Stimulated activated CD8-positive, alpha-beta memory T cell treated with anti-CD3 and anti-CD28 coated beads, Interleukin-4, amount 100 ng/mL, for 48 hours (primary cell): ENCODE measurements at places on chromosomes 12 and 14.
A peak's percentile ranks its signal among the peaks of the same experiment; 100 is the strongest.

- no peak for DNase-seq
Observed at GRCh38 chr14:31275731-31276130, 68.1 kb upstream of the HECTD1 start.

DNA sequence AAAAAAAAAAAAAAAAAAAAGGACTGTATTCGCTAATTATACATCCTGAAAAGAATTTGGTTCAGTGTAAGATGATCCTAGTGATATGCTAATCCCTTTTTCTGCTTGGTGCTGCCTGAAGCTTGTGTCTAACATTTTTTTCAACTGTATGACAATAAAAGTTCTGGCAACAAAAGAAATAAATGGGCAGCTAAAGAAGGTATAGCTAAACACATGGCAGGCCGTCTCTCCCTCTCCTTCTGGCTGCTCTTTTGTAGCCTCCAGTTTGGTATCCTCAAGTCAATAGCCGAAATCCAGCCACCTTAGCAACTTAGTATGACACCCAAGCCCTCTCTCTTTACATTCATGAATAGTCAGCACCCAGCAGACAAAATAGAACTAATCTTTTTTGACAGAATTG, 198.3 kb upstream of the OTX2 start:
- DNase-seq, result no peak

GRCh38 chr12:5455045-5455444, 23.1 kb downstream of the NTF3 start:
- no peak for DNase-seq

GRCh38 chr12:112183141-112184021, 58.0 kb downstream of the TRAFD1 start:
- DNase-seq, result peak; percentile 54

- DNase-seq, result no peak
Observed at GRCh38 chr12:89344862-89345202, 7.5 kb downstream of the DUSP6 start.

GRCh38 chr12:14272956-14273912, 92.2 kb upstream of the ATF7IP start:
- DNase-seq, result no peak

GRCh38 chr14:67263499-67264149, 22.4 kb downstream of the PALS1 start:
- DNase-seq, result no peak

GRCh38 chr12:56684745-56685359, 3.2 kb downstream of the PTGES3 start:
- DNase-seq, result peak; percentile 27

GRCh38 chr12:78439666-78440065, 424.9 kb upstream of the SYT1 start:
- no peak for DNase-seq

- no peak for DNase-seq
Observed at GRCh38 chr14:72366619-72367018, 434.4 kb downstream of the RGS6 start.

GRCh38 chr12:50088577-50089335, 3.6 kb downstream of the SMARCD1 start:
- peak; percentile 68 for DNase-seq

GRCh38 chr12:119920064-119920463, 42.9 kb upstream of the CIT start:
- DNase-seq, result no peak

DNA sequence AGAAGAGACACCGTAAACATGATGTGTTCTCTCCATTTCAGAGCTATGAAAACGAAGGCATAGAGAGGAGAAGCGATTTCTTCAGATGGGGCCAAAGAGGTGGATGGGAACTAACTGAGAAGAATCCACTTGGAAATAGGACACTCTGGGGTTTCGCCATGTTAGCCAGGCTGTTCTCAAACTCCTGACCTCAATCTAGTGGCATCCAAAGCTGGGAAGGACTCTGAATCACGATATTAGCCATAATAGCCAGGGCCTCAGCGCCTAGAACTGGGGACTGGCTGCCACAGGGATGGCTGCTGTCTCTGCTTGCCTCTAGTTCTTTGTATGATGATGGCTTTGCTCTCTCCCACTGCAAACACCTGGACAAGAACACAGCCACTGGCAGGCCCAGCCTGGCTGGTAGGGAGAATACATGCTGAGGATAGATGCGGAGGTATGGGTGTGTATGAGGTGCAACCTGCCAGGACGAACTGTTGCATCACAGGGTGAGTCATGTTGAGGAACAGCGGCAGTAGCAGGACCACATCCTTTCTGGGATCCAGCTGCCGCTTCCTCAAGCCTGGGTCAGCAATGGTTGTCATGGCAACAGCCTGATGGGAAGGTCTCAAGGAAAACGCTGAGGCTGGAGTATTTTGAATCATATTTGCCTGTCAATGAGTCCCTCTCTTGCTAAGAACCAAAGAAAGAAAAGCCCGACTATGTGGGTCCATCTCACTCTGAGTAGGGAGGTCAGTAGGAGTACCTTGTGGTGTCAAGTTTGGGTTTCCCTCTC, 31.1 kb downstream of the CCDC177 start:
- DNase-seq, result peak; percentile 50

DNA sequence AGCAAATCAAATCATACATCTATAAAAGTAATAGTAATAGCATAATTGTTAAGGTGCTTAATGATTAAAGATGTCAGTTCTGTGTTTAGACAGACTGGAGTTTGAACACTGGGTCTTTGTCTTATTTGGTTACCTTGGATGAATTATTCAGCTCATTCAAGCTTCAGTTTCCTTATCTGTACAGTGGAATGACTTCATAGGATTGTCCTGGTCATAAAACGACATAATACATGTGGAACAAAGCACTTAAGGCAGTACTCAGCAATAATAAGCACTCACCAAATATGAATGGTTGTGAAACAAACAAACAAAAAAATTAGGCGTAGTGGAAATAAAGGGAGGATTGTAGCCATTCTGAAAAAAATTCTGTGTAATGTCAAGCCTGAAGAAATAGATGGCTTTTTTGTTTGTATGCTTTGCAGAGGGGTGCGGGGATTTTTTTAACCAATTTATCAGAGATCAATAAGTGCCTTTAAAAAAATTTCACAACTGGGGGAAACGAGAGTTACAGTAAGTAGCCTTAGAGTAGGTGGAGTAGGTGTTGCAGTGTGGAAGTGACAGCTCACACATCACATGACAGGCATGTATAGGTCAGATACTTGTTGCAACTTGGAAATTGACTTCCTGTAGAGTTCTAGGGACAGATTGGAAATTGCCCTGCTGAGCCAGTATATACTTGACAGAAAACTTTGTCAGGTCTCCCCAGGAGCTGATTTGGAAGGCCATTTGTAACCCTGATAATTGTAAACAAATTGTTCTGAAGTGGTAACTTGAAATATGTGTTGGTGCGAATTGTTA, 157.7 kb downstream of the SLC15A5 start:
- DNase-seq, result no peak

DNA sequence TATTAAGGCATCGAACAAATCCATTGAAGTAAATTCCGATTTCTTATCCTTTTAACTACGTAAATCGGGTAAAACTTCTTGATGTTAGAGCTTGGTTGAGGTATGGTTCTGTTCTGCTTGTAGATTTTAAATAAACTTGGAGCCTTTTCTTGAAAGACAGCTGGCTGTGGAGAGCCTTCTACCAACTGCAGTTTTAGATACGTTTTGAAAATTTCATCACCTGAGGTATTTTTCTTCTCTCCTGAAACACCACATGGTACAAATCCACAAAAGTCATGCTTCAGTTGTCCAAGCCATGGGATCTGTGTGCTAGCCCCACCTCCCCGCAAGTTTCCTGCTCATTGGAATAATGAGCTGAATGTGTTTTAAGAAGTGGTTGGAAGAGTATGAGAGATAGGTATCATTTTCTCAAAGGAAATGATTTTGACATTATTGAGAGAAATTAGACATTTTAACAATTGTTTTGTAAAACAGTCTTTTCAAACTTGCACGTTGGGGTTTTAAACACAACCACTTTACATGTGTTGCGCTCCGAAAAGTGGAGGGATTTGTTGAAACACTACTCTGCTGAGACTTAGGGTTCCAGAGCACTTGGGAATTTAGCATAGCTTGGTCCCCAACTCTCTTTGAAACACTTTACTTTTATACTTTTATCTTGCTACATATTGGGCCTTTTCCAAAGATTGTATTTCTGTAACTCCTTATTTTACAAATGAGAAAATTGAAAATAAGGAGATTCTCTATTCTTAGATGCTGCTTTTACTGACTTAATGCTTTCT, 1.4 kb downstream of the PPM1A start:
- no peak for DNase-seq

GRCh38 chr12:133038118-133038709, 905 bp downstream of the ZNF84 start:
- no peak for DNase-seq

GRCh38 chr14:96592591-96593386, 90.6 kb downstream of the PAPOLA start:
- DNase-seq, result peak; percentile 76

DNA sequence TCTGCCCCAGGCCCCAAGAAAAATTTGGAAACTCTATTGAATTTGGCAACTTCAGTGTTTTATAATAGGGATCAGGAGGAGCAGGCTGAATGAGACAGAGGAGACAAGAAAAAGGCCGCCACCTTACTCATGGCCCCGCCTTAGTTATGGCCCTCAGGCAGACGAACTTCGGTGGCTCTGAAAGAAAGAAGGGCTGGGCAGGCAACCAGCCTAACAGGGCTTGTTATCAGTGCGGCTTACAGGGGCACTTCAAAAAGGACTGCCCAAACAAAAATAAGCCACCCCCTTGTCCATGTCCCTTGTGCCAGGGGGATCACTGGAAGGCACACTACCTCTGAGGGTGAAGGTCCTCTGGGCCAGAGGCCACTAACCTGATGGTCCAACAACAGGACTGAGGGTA, 146.3 kb upstream of the ATF7IP start:
- no peak for DNase-seq

GRCh38 chr14:77908847-77909246, 108.9 kb downstream of the ADCK1 start:
- DNase-seq, result no peak

DNA sequence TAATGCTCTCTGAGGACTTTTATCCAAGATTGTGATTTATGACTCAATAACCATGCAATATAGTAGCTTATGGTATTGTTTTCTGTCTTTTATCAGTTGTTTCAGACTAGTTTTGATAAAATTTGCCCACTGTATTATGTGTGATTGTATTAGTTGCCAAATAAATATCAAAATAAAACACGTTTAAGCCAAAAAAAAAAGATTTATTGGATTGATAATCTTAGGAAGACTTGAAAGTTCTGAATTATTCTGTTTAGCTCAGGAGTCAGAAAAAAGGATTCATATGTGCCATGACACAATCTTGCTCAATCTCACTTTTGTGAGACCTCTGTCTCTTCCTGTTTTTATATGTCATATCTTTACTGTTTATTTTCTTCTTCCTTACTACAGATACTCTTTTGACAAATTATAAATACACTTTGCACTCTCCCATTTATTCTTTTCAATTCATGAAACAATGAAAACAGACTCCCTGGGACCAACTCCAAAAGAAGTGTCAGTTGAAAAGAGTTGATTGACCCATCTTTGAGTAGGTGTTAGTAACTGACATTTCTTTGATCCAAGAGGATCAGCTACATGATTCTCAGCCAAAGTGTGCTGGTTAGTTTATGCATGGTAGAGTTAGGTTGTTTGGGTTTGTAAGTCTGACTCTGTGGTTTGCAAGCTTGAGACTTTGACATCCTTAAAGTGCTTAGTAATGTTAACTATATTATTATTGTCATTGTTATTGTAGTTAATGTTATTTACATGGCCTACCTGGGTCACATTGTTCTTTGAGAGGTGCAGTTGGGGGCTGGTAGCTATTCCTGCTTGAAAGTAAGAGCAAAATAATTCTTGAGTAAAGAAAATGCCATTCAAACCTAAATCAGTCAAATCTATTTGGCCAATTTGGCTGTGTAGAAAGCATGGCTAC, 2.5 kb downstream of the OR6C76 start:
- no peak for DNase-seq

DNA sequence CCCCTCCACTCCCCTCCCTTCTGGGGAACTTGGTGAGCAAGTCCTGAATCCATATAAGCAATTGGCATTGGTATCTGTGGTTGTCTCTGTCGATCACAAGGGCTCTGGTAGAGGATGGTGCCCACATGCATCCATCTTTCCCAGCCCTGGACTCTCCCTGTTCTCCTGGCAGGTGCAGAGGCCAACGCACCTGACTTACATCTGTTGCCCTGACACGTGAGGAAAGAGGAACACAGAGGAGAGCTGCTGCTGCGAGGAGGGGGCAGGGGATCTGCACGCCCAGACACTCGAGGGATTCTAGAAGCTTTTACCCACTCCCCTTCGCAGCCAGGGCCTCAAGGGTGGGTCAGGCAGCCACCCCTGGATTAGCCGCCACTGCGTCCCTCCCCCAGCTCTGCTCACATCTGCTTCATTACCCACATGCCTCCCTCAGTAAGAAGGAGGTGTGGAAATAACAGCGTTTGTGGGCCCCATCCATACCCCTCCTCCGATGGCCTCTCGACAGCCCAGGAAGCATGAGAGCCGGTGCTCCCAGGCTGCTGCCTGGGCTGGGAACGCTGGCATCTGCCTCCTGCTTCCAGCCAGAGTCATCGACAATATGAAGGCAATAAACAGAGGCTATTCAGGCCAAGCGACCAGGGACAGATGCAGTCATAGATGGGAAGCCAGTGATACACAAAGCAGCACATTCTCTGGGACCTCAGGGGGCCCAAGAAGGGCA, 56.5 kb downstream of the KDM2B start:
- DNase-seq, result no peak

DNA sequence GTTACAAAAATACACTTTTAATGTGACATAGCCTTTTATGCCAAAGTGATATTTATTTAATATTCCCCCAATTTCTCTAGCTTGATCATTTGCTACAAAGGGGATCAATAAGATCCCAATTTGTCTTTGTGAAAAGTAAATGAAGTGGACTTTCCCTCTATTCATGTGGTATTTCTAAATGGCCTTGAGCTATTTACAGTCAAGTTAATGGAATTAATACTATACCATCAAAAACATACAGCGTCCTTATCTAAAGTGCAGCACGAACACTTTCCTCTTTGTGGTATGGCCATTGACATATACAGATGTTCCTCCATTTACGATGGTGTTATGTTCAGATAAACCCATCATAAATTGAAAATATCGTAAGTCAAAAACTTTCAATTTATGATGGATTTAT, 23.2 kb downstream of the CFL2 start:
- DNase-seq, result no peak

DNA sequence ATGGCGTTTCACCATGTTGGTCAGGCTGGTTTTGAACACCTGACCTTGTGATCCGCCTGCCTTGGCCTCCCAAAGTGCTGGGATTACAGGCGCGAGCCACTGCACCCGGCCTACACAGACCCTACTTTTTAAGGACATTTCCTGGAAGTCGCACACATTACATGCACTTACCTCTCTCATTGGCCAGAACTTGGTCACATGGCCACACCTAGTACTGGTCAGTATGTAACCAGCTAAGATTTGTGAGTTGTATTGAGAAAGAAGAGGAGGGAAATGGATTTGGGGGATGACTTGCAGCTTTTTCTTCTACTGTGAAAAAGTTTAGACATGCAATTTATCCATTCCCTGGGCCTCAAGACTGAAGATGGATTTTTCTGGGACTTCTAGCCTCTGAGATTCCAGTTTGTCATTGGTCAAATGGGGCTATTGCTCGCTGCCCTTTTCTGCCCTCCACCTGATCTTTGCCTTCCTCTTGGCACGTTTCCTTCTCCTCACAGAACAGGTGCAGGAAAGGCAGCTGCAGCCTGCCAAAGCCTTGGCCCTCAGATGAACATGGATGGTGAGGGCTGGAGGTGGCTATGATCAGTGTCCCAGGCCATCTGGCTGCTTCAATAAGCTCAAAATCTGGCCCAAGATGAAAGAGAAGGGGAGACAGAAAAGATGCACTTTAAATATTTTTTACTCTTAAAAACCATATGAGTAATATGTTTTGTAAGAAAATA, 7.1 kb upstream of the ZDHHC22 start:
- no peak for DNase-seq

- DNase-seq, result no peak
Observed at GRCh38 chr12:53466640-53467039, 14.7 kb downstream of the PCBP2 start.
